ENCODE measurements at places on chromosomes 6 and 20.

- DNase-seq = no peak
Observed at GRCh38 chr6:113528111-113528510, 329.0 kb upstream of the MARCKS start.

GRCh38 chr20:6299456-6299855 is 176.6 kb upstream of the FERMT1 start:
- DNase-seq = no peak

DNA sequence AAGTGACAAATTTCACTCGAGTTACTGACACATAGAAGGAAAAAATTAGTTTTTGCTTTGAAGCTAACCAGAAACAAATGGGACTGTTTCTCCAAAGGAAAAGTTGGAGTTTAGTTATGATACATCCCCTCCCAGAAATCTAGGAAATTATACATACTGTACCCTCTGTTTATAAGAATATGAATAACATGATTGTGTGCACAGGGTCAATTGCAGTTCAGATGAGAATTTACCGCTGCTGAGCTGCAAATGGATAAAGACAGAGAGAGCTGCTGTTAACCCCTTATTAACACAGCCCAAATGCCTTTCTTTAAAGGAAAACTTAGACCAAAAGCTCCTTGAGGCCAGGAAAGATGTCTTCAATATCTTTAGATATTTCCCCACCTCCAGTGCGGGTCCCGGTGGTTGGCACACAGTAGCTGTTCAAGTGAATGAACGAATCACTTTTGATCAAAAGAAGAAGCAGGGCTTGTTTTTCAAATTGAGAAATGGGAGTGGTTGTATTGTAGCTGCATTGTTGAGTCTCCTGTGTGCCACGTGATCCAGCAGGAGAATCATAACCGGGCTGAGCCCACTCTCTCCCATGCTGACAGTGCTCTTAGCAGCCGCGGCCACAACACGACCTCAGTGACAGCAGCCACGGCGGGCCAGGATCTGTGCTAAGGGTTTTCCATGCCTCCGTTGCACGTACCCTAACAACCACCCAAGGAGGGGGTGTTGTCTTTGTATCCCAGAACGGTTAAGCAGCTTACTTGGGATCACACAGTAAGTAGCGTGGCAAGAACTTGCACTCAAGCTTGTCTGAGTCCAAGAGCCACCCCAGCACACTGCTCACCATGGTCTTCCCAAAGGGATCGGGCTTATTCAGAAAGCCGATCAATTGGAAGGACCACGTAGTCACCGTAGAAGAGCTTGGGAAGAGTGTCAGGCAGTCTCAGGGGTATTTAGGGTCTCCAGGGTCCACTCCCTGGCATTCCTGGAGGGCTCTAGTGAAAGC is 53.5 kb upstream of the BMP6 start:
- no peak for DNase-seq

DNA sequence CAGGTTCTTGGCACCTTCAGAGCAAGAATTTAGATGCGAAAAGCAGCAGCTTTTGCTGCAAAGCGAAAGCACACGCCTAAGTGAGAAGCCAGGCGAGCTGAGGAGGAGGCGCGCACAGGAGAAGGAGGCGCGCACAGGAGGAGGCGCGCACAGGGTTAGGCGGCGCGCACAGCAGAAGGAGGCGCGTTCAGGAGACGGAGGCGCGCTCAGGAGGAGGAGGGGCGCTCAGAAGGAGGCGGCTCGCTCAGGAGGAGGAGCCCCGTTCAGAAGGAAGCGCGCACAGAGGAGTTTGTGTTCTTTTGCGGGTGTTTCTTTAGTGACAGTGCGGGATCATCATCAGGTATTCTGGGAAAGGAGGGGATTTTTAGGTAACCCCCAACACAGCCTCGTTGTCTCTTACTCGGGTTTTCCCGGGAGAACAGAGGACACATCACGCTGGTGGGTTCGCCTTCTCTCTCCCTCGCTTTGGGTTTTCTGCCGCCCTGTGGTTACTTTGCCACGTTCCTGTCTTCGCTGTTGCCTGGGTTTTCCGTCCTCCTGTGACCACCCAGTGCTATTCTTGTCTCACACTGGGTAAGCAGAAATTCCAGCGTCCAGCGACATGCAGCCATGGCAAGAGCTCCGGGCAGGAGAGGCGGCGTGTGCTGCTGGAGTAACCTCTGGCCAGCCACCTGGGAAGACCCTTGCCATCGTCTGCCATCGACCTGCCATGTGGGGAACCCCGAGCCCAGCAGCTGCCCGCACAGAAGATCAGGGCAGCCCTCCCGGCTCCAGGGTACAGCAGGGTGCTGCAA is 47.0 kb downstream of the WDR27 start:
- peak; percentile 22 for DNase-seq

DNA sequence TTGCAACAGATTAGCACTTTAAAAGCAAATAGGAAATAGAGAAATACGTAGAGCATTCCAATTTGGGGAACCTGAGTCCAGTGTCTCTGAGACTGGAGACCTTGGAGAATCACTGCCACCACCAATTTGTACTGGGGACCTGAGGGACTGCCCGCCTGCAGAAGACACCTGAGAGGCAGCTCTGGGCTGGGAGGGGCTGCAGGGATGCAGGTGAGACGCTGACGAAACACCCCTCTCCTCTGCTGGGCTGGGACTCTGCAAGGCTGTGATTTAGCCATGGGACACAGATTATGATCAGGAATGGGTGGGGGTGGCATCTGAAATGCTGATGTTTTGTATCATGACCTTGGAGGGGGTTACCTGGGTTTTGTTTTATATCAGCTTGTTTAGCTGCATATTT is 7.0 kb upstream of the APMAP start:
- no peak for DNase-seq

- DNase-seq = no peak
Observed at GRCh38 chr6:2852921-2853322, 11.3 kb upstream of the SERPINB1 start.

DNA sequence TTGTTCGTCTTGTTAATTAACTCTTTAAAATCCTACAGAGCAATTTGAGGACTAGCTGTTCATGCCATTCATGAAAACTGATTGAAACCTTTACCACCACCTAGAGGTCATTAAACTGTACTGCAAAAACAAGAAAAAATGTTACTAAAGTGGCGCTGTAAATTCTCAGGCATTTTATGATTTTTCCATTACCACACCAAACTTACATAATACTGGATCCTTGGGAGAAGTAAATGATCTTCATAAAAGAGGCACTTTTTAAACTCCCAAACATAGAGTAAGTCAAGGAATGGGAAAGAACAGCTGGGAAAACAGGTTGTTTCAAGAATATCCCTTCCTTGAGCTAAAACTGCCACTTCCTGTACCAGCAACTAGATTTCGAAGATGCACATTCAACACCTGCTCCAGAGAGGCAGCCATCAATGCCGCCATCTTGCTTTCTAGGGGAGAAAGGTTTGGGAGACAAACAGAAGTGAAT is 54.3 kb downstream of the MYLIP start:
- no peak for DNase-seq

GRCh38 chr20:49579195-49579594 is 11.3 kb upstream of the PTGIS start:
- no peak for DNase-seq
